ENCODE measurements at places on chromosomes 16 and 17.

GRCh38 chr16:69838489-69838888 lies 76.4 kb downstream of the WWP2 start:
- peak; percentile 78 for DNase-seq

- no peak for DNase-seq
Measured at GRCh38 chr17:3986270-3986938, 22.2 kb upstream of the ATP2A3 start.

DNA sequence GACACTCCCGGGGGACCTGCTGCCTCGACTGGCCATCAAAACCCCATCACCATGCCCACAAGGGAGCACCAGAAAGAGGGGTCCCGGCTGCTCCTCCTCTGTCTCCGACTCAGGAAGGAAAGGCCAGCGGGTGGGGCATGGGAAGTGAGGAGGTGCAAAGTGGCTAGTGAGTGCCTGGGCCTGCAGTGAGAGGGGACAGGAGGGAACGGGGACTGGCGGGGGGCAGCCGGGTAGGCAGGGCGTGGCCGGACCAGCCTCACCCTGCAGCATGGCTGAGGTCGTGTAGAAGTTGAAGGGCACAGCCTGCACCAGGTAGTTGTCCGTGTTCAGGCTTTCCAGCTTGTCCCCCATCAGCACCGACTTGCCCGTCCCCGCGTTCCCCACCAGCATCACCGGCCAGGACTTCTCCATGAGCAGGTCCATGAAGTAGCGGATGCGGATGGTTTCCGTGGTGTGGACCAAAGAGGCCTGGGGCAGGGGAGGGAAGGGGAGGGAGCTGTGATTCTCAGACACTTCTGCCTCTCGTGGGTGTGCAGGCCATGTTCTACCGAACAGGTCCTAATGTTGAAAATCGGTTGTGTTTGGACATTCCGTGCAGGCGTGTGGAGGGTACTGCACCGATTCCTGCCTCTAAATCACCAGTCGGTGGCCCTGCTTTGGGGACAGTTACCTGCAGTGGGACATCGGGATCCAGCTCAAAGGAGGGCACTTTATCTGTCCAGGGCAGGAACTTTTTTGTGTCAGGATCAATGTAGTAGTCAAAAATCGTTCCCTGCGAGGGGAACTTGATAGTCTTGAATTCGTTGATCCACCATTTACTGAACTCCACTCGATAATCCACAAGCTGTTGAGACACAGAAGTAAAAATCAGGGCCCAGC lies 91.7 kb downstream of the DNAH17 start:
- DNase-seq = no peak

GRCh38 chr17:27778183-27778582 lies 22.1 kb downstream of the NOS2 start:
- peak; percentile 15 for DNase-seq

DNA sequence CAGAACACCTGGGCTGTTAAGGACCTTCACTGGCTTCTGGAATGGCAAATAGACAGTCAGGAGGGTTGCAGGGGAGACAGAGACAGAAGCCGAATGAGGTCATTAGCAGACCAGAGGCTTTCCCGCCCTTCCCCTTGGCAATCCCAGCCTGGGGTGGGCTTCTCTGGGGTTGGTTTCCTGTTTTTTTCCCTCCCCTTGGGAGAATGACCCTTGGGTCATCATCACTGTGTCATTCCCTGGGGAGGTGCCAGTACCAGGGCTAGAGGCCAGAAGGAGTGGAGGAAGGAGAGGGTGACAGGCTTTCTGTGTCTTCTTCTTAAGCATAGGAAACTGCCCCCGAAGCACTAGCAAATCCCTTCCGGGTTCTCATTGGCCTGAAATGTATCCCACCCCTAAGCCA lies 42.9 kb upstream of the IL21R start:
- DNase-seq = no peak

DNA sequence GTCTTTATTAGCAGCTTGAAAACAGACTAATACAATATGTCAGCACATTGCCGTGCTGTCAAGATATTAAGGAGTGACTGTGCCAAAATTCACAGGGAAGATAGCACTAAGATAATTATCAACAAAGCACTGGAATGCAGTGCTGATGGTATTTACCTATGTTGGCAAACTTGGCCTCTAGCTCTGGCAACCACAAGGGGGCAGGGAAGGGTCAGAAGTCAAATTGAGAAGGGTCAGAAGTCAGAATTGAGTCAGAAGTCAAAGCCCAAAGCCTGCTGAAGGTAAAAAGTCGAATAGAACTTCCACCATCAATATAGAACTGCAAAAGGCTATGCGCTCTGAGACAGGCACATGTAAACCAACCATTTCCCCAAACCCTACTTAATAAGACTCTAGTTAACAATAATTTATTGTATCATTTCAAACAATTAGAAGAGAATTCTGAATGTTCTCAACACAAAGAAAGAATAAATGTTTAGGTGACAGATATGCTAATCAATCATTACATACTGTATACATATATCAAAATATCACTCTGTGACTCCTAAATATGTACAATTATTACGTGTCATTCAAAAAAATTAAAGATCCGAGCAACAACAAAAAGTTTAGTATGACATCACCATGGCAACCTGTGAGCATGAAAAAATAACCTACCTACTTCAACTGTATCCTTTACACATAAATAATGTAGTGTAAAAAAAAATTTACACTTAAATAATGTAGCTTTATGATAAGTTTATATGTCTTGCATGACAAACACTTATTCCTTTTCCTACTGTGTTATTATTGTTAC lies 916.1 kb downstream of the KCNJ2 start:
- DNase-seq = peak; percentile 37

- peak; percentile 85 for DNase-seq
Measured at GRCh38 chr16:57826706-57827625, 24.7 kb upstream of the KIFC3 start.

DNA sequence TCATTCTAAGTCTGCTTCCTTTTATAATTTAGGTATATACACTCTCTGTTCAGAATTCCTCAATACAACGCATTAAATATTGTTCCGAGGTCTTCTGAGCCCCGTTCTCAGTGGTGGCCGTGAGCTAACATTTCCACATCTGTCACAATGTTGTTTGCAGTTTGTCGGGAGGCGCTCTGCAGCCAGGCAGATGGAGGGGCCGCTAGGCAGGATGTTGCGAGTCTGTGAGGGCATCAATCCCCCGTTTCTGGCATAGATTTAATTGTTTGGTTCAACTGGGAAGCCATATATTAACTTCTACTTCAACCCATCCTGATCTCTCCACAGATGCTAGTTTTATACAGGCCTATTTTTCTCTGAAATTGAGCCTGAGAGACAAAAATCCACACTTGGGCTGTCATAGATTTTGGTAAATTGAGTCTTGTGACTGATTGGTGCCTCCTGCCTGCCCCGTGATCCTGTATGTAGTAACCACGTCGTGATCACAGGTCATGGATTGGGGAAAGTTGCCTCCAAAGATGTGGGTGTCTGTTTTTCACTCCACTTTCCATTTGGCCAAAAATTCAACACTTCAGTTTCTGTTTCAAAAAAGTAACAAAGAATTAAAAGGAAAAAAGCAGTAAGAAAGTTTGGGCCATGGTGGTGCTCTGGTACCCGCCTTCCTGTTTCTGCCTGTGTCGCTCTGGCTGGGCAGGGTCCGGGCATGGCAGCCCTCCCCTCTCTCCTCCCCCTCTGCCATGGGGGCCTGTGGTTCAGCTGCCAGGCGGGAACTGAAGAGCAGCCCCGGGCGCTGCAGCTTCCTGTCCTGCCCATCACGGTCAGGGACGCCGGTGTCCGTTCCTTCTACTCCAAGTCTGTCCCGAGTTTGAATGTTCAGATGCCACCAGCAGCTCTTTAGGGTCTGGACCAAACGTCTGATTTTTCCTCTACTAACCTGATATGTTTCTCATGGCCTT lies 41.5 kb downstream of the RPTOR start:
- no peak for DNase-seq

DNA sequence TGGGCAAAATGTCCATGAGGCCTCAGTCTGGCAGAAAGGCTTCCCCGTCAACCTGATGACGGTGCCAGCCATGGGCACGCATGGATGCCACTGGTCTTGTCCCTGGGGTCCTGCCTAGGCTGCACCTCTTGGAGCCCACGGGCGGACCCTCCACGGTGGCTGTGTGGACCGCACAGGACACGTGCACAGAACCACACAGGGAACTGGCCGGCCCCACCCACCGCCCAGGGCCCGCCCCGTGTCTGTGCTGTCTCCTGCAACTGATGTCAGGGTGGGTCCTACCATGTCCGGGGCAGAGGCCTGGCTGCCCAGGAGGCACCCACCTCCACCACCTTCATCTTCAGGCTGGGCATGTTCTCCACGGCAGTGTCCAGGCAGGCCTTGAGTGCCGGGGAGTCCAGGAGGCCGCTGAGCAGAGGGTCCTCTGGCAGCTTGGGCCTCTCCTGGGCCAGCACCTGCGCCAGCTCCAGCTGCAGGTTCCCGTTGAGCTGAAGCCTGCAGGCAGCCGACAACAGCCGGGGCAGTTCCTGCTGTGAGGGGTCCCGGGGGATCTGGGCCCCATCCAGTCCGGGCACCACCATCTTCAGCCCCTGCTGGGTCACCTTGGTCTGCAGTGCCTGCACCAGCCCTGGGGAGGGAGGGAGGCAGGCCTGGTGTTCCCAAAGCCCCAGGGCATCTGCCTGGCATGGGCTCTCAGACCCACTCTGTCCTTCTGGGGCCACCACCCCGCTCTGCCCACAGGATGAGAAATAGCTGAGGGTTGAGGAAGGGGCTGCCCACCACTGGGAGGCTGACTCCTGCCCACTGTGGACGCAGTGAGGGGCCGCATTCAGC lies 11.9 kb downstream of the FASN start:
- no peak for DNase-seq

DNA sequence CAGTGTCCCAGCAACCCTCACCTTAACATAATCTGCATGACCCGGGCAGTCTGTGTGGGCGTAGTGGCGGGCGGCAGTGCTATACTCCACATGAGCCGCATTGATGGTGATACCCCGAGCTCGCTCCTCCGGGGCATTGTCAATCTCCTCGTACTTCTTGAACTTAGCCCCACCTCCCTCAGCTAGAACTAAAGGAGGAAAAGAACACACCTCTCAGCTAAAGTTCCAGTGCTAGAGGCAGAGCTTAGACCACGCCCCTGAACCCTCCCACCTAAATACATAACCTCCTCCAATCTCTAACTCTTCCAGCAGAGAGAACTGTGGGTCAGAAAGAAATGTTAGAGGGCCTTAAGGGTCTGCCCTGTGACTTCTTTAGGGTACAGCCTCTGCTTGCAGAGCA lies 855 bp downstream of the TUFM start:
- DNase-seq = peak; percentile 15

GRCh38 chr17:66538776-66539175 lies 236.4 kb downstream of the PRKCA start:
- no peak for DNase-seq

GRCh38 chr16:29317269-29317668 lies 89.2 kb downstream of the NPIPB11 start:
- no peak for DNase-seq

DNA sequence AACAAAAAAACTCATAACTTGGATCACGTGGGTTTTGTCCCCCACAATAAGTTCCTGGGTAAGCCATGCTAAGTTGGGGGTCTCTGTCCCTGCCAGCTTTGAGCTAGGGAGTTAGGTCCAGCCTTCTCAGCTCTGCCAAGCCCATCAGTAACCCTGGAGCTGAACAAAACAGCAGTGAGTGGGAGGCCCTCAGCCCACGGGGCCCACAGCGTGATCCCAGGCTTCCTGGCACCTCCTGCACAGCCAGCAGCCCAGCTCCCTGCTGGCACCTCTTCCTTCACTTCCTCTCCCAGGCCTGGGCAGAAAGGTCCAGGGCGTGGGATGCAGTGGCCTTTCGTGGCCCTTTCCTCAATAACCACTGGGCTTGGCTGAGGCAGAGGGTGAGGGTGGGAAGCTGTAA lies 35.5 kb upstream of the CDC42EP4 start:
- no peak for DNase-seq

- DNase-seq = peak; percentile 31
Measured at GRCh38 chr17:19304209-19304608, 58.3 kb downstream of the B9D1 start.

- no peak for DNase-seq
Measured at GRCh38 chr17:8145811-8146210, 6.4 kb downstream of the PER1 start.

- DNase-seq = no peak
Measured at GRCh38 chr17:80872501-80873306, 118.9 kb upstream of the CHMP6 start.

DNA sequence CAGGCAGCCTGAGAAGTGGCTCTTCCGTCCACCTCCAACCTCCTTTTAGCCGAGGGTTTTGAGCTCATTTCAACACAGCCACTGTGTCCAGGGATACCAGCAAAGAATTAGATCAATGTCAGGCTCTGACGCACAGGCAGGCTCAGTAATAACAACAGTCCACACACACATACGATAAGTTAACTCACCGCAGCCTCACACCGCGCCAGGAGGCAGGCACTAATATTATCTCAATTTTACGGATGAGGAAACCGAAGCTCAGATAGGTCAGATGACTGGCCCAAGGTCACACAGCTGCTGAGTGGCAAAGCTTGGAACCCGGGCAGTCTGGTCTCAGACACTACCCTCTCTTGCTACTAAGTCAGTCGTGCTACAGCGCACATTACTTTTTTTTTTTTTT lies 22.9 kb downstream of the ABR start:
- no peak for DNase-seq

DNA sequence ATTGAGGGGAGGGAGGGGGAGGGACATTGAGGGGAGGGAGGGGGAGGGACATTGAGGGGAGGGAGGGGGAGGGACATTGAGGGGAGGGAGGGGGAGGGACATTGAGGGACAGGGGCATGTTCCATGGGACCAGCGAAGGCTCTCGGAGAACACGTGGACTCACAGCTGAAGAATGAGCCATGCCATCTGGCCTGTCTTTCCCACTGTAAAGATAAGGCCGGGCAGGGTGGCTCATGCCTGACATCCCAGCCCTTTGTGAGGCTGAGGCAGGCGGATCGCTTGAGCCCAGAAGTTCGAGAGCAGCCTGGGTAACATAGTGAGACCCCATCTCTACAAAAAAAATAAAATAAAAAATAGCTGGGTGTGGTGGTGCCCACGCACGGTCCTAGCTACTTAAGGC lies 32.5 kb downstream of the RPH3AL start:
- DNase-seq = no peak

- peak; percentile 9 for DNase-seq
Measured at GRCh38 chr16:9845661-9846361, 336.4 kb downstream of the GRIN2A start.

- DNase-seq = no peak
Measured at GRCh38 chr16:11007714-11008280, 63.4 kb downstream of the CLEC16A start.

GRCh38 chr16:24974859-24975258 lies 40.3 kb downstream of the ARHGAP17 start:
- DNase-seq = no peak

GRCh38 chr17:7839876-7840261 lies 5.9 kb downstream of the KDM6B start:
- no peak for DNase-seq

- no peak for DNase-seq
Measured at GRCh38 chr17:9381068-9381467, 194.6 kb downstream of the STX8 start.

- no peak for DNase-seq
Measured at GRCh38 chr17:4007346-4008081, 43.3 kb upstream of the ATP2A3 start.

- no peak for DNase-seq
Measured at GRCh38 chr17:51185763-51186332, 19.6 kb downstream of the NME2 start.

- no peak for DNase-seq
Measured at GRCh38 chr17:78829477-78829876, 11.1 kb downstream of the USP36 start.

Measured in myocyte (in vitro differentiated cells).